ENCODE measurements at places on chromosomes 5 and 9. TPM values are rescaled to one million over a fixed set of nuclear protein-coding genes. Genes with fewer than 3 reads are reported as not detected.

GRCh38 chr5:129199308-129199707 lies 104.8 kb downstream of the ISOC1 start:
- no peak for DNase-seq

DNA sequence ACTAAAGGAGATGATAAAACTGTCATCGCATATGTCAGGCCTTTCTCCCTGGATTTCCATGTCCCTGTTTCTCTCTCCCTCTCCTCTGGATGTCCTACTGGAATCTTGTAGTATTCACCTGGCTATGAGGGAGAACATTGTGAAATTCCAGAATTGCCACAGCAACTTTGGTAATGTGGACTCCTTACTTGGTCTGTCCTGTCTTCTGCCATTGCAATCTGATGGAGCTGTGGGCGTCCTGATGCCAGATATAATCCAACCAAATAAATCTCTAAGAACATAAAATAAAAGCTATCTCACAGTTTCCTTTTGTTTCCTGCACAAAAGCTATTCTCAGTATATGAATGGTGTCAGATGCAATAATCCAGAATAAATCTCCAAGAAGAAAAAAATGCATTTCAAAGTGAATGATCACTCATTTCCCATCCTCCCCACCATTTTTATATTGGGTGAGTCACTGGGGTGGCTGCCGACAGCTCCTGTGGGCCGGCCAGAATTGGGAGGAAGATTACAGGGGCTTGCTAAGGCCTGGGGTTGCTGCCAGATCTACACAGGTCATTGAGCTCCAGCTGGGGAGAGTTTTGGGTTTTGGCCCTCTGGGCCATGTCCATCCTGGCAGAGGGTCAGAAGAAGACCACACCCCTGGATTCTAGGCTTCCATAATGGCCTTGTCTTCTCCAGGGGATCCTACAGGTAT lies 160.7 kb upstream of the PITX1 start:
- DNase-seq, result peak; percentile 49

DNA sequence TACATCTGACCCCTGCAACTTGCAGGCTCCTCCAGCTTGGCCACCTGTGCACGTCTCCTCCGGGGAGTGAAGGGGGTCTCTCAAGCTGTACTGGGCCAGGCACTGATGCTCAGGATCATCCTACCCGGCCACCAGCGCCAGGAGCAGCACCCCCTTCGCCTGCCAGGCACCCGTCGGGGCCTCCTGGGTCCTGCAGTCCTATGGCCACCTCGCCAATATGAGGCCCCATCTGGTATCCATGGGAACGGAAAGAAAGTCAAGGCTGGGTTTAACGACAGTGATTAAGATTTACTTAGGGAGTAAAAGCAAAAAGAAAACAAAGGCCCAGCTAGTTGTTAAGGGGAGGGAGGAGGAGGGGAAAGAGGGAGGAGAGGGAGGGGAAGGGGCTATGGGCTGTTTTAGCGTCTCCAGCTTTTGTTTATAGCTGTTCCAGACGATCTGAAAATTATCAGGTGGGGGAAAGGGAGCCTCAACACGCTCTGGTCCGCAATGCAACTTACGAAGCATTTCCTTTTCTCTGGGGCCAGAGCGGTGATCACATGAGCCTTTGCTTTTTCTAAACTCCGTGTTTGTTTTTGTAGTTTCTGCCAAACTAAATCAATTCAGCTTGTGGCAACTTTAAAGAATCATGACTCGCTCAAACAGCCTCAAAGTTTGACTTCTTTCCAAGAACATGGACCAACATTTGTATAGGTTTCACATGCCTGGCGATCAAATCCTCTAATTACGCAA lies 132.4 kb downstream of the ROR2 start:
- DNase-seq, result no peak

- DNase-seq, result no peak
Measured at GRCh38 chr5:140883927-140884697, 2.2 kb downstream of the PCDHA13 start.

- no peak for DNase-seq
Measured at GRCh38 chr9:76023715-76024195, 133.3 kb downstream of the PCSK5 start.

GRCh38 chr9:119334745-119335144 lies 34.5 kb downstream of the BRINP1 start:
- no peak for DNase-seq

DNA sequence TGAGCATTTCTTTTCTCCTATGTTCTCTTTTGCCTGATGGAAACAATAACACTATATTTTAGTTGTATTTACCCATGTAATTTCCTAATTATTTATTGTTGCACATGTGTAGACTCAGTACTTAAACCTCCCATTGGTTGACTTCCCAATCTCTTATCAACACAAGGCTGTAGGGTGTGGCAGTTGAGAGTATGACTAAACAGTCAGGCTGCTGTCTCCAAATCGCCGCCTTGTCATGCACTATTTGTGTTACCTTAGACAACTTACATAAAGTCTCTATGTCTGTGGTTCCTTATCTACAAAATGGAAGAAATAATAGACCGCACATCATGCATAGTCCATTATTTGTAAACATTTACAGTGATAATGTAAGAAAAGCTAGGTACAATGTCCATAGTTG lies 68.9 kb upstream of the EFNA5 start:
- DNase-seq, result no peak

GRCh38 chr5:89229331-89230070 lies 346.5 kb upstream of the MEF2C start:
- no peak for DNase-seq

GRCh38 chr5:139445325-139446170 lies 6.2 kb upstream of the DNAJC18 start:
- no peak for DNase-seq

GRCh38 chr5:79510638-79511037 lies 3.3 kb downstream of the HOMER1 start:
- DNase-seq, result no peak

DNA sequence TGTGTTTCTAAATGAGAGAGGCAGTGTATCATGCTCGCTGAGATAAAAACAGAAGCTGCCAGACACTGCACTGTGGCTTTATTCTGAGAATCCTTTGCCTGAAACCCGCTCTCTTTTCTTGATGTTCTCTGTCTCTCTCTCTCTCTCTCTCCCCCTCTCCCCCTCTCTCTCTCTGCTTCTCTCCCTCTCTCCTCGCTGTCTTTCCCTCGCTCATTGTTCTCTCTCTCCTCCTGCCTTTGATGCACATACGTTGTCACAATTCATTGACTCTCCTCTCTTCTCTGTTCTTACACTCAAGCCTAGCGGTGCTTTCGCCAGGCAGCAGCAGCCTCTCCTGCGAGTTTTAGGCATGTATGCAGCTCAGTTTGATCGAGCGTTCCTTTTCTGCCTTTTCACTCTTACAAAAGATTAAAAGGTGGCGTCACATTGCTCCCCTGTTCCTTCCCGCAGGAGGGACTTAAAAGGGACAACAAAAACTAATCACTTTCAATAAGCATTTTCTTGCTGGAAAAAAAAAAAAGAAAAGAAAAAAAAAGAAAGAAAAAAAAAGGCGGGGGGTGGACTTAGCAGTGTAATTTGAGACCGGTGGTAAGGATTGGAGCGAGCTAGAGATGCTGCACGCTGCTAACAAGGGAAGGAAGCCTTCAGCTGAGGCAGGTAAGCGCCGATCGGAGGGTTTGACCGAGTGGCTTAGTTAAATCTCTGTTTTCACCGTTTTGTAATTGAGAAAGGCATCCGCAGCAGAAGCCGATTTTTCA lies 717.9 kb upstream of the WWC1 start:
- peak; percentile 14 for DNase-seq

GRCh38 chr5:136906545-136906944 lies 541.2 kb upstream of the TRPC7 start:
- DNase-seq, result no peak

DNA sequence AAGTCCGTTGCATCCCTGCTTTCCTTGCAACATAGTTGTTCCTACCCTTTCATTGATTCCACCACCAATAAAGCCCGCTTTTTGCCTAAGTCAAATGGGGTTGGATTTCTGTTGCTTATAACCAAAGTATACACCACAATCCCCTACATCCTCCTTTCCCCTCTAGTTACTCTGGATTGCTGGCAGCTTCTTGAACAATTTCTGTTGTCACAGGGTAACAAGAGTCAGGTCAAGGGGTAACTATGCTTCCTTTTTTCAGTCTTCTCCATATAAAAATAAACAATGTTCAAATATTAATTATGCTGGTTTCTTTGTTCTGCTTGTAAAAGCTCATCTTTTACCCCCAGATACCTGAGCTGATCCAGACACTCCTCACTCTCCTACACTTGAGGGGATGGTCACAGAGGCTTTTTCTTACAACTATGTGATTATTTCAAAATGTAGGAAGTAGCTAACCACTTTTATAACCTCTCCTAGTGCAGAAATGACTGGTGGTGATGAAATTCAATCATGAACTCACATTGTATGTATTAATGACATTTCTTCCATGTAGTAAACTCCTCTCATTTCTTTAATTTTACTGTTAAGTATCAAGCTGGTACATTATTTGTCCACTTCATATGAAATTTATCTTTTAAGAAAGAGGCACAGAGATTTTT lies 136.5 kb downstream of the SNX18 start:
- no peak for DNase-seq

- DNase-seq, result no peak
Measured at GRCh38 chr5:88678770-88679381, 204.1 kb downstream of the MEF2C start.

DNA sequence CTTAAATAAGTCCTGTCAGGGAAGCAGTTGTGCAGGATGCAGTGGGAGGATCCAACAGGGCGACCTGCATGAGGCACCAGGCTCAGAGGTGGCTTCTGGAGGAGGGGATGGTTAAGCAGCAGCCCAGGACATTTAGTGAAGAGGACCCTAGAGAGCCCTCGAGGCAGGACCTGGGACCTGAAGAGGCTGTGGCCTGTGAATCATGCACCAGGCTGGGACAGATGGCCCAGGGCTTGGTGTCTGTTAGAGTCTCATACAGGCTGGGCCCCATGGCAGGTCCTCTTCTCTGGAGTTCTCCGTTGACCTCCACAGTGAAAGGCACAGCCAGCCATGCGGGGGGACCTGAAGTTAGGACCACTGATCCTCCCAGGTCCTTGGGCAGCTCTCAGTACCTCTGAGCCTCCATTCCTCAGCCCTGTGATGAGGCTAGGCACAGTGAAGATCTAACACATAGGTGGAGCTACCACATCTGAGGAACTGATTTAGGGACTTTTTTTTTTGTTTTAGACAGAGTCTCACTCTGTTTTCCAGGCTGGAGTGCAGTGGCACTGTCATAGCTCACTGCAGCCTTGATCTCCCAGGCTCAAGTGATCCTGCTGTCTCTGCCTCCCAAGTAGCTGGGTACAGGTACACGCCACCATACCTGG lies 60.8 kb upstream of the GARNL3 start:
- no peak for DNase-seq

Gene BDP1
- 14.4 TPM for total RNA-seq

Gene CNTNAP3B
- 0.78 TPM for total RNA-seq

Measured in RPMI7951 (cell line).